ENCODE measurements at places on chromosomes 12 and 14.

DNA sequence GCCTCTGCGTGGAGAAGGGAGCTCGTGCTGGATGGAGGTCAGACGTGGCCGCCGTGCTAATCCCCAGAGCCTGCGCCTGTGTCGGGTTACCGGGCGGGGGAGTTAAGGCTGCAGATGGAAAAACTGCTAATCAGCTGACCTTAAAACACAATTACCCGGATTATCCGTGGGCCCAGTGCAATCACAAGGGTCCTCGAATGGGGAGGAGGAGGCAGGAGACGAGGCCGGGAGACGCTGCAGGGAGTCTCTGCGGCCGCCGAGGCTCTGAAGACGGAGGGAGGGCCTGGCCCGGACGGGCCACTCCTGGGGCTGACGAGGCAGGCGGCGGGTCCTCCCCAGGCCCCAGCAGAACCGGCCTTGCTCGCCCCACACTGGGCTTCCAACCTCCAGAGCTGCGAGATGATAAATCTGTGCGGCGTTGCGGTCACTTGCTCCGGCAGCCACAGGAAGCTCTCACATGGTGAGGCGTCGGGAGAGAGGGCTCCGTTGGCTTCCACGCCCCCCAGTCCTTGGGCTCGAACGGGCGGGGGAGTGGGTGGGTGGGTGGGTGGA is 32.9 kb upstream of the FBRSL1 start:
- DNase-seq, result no peak

GRCh38 chr14:57735276-57735675 is 130.6 kb downstream of the SLC35F4 start:
- DNase-seq, result no peak

DNA sequence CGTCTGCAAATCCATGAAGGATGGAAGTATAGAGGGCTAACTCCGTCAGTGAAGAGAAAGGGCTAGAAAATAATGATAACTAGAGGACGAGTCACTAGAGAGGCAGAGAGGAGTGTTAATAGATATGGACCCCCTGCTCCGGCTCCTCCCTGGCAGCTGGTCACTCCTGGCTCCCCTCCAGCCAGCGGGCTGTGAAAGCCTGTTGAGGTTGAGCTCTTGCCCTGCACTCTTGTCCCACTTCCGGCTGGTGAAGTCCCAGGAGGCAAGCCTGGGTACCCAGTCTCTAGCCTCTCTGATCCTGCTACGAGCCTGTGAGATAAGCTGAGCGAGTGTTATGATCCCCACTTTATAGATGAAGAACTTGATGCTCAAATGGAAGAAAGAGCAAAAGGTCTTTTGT is 90.3 kb downstream of the RFX4 start:
- no peak for DNase-seq

DNA sequence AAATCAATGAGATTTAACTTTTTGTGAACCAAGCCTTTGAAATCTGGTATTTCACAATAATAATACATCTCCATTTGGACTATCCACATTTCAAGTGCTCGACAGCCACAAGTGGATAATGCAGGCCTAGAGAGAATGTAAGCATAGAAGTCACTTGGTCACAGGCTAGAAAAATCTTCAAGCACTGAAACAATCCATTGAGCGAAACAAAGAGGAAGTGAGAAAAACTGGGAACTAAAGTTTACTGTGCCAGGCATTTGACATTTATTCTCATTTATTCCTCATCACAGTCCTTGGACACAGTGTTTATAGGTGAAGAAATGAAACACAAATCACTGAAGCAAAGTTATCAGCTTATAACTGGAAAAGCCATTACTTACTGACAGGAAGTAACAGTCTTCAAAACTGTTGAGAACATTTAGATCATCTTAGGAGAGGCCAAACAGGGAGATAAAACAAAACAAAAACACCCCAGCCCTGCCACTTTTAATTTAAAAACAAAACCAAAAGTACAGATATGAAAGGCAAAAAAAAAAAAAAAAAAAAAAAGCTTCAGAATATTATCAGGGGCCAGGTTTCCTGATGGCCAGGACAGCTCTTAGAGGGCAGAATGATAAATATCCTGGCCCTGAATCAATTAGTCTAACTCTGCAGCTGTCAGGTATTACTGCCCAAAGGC is 29.2 kb downstream of the GNS start:
- DNase-seq, result no peak

DNA sequence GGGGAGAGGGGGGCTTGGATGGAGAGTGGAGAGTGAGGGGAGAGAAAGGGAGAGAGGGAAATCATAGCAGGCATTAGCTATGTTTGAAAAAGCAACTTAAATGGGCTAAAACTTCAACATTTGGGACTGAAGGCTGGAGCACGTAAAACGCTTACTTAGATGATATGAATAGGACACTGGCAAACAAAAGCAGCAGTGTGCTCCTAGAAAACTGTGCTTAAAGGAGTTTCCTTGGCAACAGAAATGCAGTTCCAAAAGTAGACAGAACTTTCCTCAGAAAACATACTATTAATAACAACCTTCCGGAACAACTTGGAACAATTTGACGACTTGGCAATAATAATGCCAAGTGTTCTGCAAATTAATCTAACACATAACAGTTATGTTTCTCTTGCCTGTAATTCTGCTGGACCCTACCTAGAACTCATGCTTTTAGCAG is 235.5 kb upstream of the NPAS3 start:
- DNase-seq, result no peak

DNA sequence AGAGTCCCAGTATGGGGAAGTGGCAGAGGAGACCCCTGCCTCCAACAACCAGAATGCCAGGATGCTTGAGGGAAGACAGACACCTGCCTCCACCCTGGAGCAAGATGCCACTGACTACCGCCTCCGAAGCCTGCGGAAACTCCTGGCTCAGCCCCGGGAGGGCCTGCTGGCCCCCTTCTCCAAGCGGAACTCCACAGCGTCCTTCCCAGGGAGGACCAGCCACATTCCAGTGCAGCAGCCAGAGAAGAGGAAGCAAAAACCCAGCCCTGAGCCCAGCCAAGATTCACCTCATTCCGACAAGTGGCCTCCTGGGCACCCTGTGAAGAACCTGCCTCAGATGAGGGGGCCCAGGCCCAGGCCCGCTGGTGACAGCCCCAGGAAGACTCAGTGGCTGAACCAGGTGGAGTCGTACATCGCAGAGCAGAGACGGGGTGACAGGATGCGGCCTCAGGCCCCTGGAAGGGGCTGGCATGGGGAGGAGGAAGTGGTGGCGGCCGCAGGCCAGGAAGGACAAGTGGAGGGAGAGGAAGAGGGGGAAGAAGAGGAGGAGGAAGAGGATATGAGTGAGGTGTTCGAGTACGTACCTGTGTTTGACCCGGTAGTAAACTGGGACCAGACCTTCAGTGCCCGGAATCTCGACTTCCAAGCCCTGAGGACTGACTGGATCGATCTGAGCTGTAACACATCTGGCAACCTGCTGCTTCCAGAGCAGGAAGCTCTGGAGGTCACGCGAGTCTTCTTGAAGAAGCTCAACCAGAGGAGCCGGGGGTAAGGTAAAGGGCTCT is 93.7 kb downstream of the B4GALNT3 start:
- no peak for DNase-seq

DNA sequence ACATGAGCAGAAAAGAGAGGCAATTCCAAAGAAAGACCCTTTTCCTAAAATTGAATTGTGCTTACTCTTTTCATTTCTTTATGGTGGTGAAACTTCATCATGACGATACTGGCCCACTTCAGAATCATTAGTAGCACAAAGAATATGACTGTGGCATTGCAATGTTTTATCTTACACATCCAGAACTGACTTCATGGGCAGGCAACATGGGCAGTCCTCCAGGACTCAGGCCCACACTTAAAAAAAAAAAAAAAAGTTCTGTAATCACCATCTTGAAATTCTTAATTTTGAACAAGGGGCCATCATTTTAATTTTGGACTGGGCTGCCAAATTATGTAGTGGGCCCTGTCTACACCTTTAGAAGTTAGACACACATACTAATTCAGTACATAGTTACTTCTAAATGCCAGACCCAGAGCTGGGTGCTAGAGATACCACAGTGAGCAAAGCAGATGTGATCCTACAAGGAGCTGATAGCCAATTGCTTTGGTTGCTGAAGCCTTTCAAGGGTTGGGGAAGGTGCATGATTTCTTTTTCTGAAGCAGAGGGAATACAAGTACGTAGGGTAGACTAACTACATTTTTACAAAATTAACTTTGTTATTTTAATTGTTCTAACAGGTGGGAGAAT is 35.2 kb downstream of the HELB start:
- DNase-seq, result no peak

DNA sequence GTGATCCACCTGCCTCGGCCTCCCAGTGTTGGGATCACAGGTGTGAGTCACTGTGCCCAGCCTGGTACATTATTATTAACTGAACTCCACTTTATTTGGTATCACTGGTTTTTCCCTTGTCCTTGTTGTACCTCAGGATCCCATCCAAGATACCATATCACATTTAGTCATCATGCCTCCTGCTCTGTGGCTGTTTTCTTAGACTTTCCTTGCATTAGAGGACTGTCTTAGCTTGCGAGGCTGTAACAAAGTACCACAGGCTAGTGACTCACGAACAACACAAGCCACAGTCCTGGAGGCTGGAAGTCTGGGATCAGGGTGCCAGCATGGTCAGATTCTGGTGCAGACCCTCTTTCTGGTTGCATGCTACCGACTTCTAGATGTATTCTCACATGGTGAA is 12.2 kb downstream of the KLC1 start:
- DNase-seq, result no peak

DNA sequence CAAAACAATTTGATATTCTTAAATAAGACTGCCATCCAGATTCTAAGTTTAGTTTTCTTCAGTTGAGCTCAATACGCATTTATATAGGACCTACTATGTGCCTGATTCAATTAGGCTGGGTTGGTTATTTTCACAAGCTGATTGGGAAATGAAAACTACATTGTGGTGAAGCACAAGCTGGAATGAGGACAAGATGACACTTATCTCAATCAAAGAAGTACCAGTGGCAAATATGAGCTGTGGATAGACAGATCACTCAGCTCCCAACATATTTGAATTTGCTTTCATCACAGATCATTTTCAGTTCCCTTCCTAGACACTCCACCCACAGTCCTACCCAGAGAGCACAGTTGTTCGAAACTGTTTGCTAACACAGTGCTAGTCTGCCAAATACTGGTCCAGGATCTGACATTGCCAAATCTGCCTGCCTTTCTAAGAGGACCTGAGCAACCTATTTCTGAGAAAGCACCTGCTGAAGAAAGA is 74.7 kb downstream of the LLPH start:
- no peak for DNase-seq

GRCh38 chr14:55936691-55937090 is 181.5 kb upstream of the PELI2 start:
- no peak for DNase-seq

GRCh38 chr12:22477166-22477893 is 67.0 kb downstream of the C2CD5 start:
- DNase-seq, result no peak

GRCh38 chr12:67414011-67414715 is 145.0 kb downstream of the CAND1 start:
- DNase-seq, result no peak

- no peak for DNase-seq
Observed at GRCh38 chr12:102480406-102480805, at the start of gene IGF1. IGF1 (minus strand) TSS chr12:102480563; CDS start chr12:102480381, 182 bp downstream.

- DNase-seq, result no peak
Observed at GRCh38 chr12:57793920-57794319, 11.3 kb downstream of the TSFM start.

DNA sequence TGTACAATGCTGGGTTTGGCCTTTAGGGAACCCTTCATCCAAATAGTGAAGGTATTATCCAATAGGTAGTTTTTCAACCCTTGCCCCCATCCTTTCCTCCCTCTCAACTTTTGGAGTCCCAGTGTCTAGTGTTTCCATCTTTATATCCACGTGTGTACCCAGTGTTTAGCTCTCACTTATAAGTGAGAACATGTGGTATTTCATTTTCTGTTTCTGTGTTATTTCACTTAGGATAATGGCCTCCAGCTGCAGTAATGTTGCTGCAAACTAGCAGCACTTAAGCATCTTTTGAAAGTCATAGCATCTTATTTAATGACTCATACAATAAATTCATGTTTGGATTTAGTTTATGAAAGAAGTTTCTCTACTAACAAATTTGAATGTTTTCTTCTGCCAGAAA is 442.5 kb downstream of the NELL2 start:
- DNase-seq, result no peak

DNA sequence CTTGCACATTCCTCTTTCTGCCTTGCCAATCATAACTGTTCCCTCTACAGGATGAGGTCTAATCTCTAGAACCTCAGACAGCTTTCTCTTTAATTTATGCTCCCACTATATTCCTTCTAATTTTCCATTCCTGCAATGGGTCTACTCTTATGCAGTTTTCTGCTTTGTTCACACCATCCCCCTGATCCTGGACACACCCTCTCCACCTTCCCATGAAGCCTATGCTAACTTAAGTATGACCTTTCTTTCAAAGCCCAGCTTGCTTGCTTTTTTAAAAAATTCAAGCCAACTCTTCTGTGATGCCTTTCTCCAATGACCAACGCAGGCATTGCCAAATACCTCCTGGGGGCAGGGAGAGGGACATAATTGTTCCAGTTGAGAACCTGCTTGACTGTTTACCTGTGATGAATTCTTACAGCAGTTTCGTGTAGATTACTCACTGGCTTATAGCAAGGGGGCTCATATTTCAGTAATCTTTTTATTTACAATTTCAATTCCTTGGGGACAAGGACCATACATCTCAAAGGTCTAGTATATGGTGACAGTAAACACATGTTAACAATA is 7.8 kb downstream of the SLC38A1 start:
- no peak for DNase-seq

DNA sequence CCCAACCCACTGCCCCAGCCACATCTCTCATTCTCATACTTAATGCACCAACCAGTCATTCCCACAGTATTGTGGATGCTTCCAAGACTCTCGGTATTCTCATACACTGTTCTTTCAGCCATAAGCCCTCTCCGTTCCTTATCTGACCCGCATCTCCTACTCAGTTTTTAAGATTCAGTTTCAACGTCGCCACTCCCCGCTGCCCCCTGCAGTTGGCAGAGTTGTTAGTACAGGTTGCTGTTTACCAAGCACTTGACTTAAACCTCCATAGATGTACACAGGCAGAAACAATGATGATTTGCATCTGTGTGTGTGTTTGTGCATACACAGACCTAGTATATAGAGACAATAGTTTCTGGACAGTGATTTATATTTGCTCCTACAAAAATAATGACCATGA is 40.2 kb downstream of the PAH start:
- DNase-seq, result no peak

DNA sequence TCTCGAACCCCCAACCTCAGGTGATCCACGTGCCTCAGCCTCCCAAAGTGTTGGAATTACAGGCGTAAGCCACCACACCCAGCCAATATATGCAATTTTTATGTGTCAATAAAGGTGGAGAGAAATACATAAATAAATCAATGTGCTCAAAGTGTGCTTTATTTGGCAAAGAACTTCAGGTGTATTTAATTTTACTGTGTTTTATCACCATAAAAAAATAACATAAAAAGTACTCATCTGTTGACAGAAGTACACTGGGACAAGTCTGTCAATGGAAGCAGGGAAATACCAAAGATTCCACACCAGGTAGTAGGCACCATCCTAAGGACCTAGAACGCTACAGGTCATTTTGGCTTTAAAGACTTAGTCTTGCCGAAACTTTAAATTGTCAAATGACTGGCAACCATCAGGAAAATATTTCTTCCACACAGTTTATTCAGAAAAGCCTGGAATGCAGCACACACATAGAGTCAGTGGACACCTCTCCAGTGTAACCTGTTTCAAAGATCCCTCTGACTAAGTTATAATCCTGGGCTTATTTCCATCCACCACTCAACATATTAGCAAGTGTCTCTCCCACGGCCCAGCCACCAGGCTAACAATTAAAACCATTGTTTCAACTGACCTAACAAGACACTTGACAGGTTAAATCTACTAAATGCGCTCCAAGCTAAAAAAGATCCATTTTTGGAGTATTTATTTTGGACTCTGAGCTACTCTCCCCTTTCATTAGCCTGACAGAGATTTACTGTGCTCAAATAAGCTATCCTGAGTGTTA is 4.2 kb downstream of the ERO1A start:
- DNase-seq, result no peak

All from activated T-cell treated with anti-CD3 and anti-CD28 coated beads for 4 hours (primary cell).